Spinal cord (tissue), 10 donors: ENCODE measurements at places on chromosomes 5 and 9.

GRCh38 chr5:131463656-131464055 lies 171.4 kb downstream of the RAPGEF6 start:
- DNase-seq: no peak

GRCh38 chr5:6492934-6493333 lies 44.3 kb downstream of the UBE2QL1 start:
- no peak for DNase-seq

DNA sequence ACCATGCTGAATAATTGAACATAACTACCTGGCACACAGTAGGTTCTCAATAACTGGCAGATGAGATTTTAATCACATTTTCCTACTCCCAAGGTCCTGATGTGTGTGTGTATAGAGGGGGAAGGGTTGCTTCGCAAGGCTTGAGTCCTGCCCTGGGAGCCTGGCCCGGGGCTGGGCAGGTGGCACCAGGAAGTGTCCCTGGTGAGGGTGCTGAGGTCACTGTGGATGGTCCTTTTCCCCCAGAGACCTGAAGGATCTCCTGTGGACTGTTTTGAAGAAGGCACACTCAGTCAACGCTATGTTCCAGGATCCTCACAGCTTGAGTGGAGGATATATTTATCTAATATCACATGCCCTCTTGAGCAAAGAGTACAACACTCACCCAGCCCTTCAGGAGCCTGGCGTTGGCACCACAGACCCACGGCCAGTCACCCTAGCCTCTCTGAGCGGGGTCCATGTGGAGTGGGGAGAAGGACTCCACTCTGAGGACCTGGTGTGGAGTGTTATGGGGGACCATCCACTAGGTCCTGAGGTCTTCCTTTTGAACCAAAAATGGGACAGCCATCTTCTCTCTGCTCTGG lies 177.8 kb downstream of the GABBR2 start:
- DNase-seq: no peak

DNA sequence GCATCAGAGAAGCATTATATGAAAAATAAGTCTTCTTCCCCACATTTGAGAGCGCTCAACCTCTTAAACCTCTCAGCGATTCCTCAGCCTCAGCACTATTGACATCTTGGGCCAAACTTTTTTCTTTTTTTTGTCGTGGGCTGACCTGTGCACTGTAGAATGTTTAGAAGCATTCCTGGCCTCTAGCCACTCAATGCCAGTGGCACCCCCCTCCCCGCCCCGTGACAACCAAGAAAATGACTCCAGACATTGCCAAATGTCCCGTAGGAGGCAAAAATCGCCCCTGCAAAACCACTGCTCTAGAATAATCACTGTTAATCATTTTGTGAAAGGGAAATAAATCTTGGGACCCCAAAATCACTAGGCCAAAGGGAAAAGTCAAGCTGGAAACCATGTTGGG lies 129.1 kb upstream of the BOD1 start:
- DNase-seq: no peak

DNA sequence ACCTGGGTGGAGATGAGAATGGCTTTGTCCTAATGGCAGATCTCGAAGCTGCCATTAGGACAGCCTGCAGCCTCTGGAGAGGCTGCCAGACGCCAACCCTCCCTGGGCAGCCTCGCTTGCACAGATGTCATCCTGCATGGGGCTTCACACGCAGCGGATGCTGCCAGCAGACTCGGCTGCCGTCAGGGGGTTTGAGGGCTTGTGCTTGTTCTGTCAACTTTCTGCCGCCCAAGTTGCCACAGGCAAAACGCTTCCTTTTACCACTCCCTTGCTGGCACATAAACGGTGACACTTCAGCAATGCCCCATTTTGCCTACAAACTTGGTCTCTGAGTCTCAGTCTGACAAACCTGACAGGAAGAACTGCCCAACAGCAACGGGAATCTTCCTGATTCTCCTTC lies 24.7 kb downstream of the DAP start:
- no peak for DNase-seq

GRCh38 chr5:113491022-113491421 lies 2.8 kb upstream of the MCC start:
- no peak for DNase-seq

- no peak for DNase-seq
Measured at GRCh38 chr9:133930682-133931485, 61.2 kb downstream of the VAV2 start.

GRCh38 chr9:21741151-21741550 lies 61.3 kb upstream of the MTAP start:
- no peak for DNase-seq

GRCh38 chr5:71899865-71900342 lies 180.8 kb downstream of the CARTPT start:
- DNase-seq: no peak

DNA sequence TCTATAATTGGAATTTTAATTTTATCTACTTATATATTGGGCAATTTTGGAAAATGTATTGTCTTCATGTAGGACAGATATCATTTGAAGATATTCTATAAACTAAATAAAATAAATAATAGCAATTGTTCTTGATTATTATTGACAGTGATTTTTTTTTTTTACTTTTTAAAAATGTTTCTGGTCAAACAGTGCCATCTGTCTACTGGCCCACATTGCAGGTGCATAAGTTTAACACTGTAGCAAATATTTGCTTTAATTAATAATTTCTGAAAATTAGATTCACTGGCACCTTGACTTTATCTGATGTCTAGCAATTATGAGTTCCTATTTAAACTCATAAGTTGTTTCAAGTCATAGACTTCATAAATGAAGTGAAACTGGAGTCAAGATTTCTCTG lies 41.1 kb upstream of the ISOC1 start:
- DNase-seq: no peak

DNA sequence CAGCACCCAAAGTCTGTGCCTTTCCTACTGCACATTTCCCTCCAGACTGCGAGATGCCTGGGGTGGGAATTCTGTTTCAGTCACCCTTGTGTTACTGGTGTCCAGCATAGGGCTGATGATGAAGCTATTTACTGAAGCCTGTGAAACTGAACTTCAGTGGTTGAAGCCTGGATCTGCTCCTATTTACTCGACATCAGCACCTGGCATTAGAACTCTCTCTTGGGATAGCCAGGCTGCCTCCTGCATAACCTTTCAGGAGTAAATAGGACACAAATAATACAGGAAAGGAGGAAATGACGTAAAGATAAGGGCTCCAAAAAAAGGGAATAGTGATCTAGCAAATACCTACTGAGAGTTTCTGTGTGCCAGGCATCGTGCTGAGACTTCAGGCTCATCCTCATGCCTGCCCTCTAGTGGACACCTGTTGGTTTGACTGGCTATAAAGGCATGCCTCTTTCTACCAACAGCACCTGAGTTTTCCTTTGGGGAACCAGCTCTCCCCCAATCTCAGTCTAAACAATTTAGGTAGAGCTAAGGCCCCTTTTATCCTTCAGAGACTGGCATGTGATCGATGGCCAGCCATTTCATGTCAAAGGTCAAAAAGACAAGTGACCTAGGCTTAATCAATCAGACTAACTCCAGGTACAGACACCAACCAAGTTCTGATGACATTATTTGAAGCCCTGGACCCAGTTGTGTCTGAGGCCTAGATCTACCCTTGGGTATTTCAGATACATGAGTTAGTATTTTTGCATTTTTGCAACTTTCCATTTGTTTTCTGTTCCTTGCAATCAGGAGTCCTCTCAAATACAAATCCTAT lies 192.1 kb upstream of the TRIM32 start:
- no peak for DNase-seq

GRCh38 chr5:50791813-50792212 lies 125.4 kb downstream of the PARP8 start:
- DNase-seq: no peak

DNA sequence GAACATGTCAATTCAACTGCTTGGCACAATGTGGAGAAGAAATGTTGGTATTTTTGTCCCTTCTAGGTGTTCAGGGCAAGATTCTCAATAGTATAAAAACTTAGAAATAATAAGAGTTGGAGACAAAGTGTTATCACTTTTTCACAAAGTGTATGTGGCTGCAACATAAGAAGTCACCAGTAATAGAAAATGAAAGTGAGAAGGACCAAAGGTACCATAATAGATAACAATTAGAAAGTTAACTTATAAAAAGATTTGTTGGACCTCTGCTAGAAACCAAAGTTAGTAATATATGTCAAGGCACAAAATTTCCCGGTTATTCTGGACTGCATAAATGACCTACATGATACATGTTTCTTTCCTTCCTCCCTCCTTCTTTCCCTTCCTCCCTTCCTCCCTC lies 1535.3 kb downstream of the EFNA5 start:
- no peak for DNase-seq

GRCh38 chr5:127072861-127073846 lies at the start of gene C5orf63:
TSS of gene C5orf63 (minus strand) at chr5:127073502. CDS start at chr5:127058995, 14,507 bp downstream.
- DNase-seq: no peak

DNA sequence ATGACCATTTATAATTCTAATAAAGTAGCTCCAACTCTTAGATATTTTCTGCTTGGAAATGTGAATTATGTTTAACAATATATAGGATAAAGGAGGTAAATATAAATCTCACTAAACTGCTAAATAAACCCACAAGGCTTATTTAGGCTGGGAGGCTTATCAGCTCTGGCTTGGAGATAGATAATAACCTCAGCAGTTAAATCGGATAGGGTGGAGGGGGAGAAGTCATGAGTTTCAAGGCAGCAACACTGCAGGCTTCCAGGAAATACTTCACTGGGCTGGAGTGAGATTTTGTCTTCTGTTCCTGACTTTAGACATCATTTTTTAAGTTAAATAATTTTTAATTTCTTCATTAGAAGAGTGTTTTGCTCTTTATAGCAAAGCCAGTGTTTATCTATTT lies 80.0 kb upstream of the ITGA2 start:
- DNase-seq: no peak

DNA sequence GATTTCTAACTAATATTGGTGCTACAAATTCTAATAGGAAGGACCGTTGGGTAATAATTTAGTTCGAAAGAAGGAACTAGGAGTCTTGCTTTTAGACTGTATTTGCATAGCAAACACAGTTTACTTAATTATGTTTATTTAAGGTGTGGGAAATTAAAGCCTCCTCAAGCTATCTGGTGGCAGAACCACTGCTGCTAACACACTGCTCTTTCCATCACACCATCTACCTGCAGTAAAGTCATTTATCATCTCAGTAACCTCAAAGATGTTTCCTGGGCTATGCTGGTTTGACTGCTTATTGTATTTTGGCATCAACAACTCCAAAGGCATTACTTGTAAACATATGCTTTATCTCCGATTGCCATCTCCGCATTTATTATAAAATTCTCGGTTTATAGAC lies 114.3 kb downstream of the DEPDC1B start:
- no peak for DNase-seq

GRCh38 chr9:99116003-99116411 lies 11.1 kb downstream of the TGFBR1 start:
- DNase-seq: no peak

DNA sequence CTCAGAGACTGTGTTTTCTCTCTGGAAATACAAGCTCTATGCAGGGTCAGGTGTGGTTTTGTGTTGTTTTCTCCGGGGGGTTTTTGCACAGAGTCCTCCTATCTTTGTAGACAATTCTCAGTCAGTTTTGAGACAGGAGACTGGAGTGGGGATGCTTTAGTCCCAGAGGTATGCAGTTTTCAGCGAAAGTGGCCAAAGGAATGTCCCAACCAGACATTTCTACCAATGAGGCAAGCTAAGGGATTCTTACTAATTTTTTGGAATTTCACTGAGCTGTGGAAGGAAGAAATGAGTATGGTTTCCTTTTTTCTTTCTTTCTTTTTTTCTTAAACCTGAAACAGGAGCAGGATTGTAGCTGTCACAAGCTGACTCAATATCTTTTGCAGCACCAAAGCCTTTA lies 35.3 kb upstream of the PLPP1 start:
- no peak for DNase-seq

GRCh38 chr9:96655198-96655851 lies at the start of gene PRXL2C:
TSS of gene PRXL2C (minus strand) at chr9:96655317. CDS start at chr9:96655281, 36 bp downstream.
- peak; percentile 46 for DNase-seq

GRCh38 chr5:126395198-126395597 lies 28.0 kb upstream of the GRAMD2B start:
- no peak for DNase-seq

DNA sequence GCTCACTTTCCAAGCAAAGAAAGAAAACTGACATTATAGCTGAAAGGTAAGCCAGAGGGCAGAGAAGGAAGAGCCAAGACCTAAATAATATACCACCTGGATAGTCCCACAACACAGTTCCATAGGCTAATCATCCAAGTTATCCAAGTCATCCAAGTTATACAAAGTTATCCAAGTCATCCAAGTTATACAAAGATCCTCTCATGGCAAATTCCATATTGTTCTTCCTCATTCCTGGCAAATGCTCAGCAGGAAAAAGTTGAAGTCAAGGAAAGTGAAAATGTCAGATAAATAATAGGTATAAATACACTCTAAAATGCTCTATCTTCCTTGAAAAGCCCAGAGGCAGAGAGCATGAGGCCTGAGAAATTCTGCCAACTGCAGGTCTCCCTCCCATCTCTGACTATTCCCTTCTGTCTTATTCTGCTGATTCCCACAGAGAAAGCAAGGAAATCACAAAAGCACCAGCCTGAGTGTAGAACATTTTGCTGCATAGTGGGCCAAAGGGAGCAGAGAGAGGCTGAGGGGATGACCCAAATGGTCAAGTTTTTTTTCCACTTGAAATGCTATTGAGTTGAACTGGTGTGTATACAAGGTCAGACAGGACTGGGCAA lies 12.5 kb downstream of the MCTP1 start:
- DNase-seq: no peak
